ENCODE measurements at places on chromosomes 5 and 9. TPM values are rescaled to one million over a fixed set of nuclear protein-coding genes. Genes with fewer than 3 reads are reported as not detected.

DNA sequence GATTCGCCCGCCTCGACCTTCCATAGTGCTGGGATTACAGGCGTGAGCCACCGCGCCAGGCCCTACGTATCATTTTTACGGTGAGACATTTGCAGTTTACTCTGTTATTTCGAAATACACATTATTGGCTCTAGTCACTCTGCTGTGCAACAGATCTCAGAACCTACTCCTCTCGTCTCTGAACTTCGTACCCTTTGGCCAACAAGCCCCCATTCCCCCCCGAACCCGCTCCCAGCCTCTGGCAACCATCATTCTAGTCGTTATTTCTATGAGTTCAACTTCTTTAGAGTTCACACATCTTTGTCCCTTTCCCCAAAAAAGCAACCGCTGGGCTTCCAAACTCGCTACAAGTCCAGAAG lies 735 bp downstream of the PTGR1 start:
- no peak for DNase-seq

DNA sequence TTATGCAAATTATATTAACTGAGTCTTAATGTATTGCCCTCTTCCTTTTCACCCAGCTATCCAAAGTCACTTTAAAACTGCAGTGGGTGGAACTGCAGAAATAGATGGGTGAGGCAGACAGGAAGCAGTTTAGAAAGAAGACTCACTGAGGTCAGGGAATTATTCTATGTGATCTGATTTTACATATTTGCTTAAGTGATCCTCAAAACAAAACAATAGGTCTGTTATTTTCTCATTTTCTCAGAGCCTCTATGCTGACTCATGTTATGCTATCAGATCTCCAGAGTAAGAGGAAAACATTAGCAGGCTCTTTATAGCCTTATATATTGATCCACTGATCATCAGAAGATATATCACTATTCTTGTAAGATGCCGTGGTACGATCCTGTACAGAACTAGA lies 63.5 kb downstream of the MRPS27 start:
- DNase-seq, result no peak

- DNase-seq, result no peak
Observed at GRCh38 chr5:80711938-80712337, 57.2 kb upstream of the DHFR start.

GRCh38 chr5:14284392-14285148 lies 141.4 kb downstream of the TRIO start:
- no peak for DNase-seq

GRCh38 chr9:96071076-96071814 lies 195.8 kb downstream of the ERCC6L2 start:
- no peak for DNase-seq

GRCh38 chr5:61029456-61030162 lies 84.6 kb downstream of the NDUFAF2 start:
- DNase-seq, result no peak

GRCh38 chr9:133906932-133907910 lies 84.9 kb downstream of the VAV2 start:
- no peak for DNase-seq

DNA sequence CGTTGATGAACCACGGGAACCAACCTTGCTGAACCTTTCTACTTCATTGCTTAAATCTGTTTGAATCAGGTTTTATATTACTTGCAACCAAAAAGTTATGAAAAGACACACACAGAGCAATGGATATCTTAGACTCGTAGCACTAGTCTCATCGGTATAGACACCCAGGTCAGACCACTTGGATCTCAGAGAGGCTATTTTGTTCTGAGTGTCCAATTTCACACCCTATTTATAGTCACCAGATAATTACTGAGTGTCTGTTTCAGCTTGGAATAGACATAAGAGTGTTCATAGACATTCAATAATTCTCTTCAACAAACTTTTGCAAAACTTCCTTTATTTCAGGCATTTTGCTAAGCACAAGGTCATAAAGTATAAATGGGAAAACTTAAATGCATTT lies 145.4 kb upstream of the EGFLAM start:
- no peak for DNase-seq

DNA sequence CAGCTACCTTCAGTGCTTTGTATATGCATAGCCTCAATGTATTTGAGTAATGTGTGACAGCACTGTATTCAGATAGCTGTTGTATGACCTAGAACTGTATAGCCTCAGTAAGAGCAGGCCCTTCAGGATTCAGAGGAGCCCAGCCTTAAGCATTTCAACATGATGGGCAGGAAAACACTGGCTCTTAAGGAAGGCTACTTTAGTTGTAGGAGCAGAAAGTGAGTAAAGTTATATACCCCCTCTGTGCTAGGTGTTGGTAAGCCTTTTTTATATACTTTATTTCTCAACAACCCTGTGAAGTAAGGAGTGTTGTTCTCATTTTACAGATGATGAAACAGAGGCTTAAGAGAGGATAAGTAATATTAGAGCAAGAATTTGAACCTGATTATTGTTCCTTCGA lies 1.5 kb upstream of the GPR21 start:
- DNase-seq, result no peak

DNA sequence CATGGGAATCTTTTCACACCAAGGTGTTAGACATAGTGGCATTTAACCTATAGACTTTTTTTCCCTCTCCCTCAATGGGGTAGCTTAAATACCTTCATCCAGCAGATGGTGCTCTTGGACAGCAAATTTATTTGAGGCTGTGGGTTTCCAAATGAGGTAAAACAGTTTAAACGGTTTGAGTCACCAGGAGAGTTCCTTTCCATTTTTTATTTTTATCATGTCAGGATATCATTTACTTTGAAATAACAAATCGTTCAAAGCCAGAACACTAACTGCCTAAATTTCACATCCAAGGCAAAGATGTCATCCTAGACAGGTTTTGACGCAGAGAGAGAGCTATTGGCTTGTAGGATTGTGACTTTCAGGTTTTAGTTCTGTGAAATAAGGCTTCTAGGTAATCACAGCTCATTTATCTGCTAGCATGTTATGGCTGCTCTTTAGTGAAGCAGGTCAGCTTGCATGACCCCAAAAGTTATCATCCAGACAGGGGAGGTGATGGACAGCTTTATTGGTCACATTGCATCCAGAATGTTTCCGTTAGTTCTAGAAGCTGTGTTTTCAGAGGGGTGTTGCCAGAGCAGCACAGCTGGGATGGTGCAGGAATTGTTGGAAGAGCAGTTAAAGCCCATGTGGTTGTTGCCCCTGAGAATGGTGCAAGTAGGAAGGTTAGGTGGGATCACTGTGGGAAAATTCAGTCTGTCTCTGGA lies 69.8 kb downstream of the KDM4C start:
- no peak for DNase-seq

- DNase-seq, result no peak
Observed at GRCh38 chr9:37301042-37301853, 121.2 kb upstream of the GRHPR start.

DNA sequence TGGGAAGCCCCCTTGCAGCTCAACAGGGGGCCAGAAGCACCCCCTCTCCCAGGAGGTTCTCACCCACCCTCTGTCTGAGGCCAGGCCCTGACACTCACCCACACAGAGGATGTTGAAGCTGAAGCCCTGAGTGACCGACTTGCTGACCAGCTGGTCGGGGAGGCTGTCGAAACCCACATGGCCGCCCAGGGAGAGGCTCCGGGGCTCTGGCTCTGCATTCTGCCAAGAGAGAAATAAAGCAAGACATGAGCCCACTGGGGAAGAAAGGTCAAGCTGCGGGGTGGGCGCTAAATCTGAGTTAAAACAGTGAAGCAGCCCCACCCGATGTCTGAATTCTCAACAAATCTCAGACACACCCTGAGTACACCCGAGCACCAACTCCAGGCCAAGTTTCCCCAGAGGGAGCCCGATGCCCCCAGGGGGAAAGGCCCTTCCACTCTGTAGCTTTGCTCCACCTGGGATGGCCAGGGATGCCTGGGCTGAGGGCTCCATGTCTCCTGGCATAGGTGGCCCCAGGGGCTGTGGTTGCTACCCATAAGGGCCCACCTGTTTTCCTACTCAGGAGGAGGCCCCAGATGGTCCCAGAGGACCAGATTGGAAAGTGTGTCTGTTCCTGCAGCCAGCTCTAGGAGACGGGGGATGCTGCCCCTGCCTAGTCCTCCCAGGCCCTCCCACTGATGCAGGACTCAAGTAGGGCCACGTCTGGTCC lies 11.6 kb downstream of the SEPTIN8 start:
- peak; percentile 39 for DNase-seq

- DNase-seq, result no peak
Observed at GRCh38 chr5:73030995-73031394, 75.2 kb downstream of the FCHO2 start.

GRCh38 chr9:109971226-109971625 lies 191.2 kb downstream of the PALM2AKAP2 start:
- no peak for DNase-seq

DNA sequence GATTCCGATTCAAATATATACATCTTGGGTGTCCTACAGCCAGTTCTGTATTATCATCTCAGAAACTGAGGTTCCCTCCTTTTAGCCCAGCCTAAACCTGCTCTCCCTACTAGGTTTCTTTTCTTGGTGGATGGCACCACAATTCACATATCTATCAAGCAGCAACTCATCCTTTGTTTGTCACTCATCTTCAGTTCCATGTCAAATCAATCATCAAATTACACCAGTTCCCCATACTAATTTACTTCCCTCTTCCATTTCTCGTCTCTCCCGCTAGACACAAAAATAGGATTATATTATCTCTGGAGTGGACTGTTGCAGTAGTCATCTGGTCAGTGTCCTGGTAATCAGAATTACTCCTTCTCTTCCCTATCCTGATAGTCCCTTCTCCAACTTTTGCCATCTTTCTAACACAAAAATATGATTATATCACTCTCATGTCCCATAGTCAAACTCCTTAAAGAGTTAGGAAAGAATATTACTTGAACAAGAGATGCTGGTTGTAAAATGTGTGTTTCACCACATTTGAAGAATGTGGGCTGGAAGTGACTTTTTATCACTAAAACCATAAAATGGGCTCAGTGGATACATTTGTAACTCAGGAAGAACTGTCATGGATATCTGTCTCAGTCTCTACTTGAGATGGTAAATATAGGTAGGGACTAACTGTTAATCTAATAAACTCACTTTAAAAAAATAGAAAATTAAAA lies 69.1 kb upstream of the RICTOR start:
- DNase-seq, result no peak

DNA sequence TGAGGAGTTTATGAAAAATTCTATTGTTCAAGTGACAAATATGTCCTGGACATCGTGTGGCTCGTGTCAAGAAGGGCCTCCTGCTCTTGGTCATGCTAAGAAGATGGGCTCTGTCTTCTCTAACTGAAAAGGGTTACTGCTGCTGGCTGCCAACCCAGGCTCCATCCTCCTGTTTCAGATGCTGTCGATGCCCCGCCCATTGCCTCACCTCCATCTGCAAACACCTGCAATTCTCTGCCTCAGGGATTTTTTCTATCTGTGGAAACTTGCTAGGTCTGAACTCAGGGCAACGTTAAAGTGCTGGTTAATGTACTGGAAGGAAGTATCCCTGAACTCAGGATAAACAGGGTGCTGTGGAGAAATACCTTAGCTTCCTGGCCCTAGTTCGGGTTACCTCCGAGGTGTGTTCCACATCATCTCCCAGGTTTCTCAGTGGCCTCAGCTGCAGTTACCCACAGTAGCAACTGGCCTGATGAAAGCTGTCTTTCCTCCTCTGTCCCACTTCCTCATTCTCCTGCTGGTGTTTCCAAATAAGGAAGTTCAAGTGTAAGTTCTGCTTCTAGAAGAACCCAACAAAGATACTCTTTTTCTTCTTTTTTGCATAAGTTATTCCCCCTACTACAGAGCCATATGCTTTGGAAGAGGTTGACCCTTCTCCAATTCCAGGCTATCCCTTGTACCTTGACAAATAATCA lies 151.7 kb upstream of the SMIM23 start:
- no peak for DNase-seq

DNA sequence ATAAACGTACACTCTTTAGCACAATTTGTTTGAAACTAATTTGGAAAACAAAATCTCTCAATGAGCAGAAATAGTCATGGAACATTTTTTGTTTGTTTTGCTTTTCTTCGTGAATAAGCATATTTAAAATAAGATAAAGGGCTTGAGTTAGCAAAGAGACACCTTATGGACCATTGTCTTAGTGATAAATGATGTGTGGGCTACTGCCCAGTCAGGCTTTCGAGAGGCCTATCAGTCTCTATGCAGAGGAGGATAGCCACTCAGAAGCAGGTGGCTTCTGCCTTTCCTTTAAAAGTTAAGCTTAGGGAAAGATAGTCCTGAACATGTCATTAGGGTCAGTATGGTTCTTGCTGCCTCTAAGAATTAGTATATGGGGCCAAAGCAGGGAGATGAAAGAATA lies 2.1 kb upstream of the ARL15 start:
- DNase-seq, result no peak

- no peak for DNase-seq
Observed at GRCh38 chr9:136740971-136741882, 1.5 kb downstream of the LCN10 start.

DNA sequence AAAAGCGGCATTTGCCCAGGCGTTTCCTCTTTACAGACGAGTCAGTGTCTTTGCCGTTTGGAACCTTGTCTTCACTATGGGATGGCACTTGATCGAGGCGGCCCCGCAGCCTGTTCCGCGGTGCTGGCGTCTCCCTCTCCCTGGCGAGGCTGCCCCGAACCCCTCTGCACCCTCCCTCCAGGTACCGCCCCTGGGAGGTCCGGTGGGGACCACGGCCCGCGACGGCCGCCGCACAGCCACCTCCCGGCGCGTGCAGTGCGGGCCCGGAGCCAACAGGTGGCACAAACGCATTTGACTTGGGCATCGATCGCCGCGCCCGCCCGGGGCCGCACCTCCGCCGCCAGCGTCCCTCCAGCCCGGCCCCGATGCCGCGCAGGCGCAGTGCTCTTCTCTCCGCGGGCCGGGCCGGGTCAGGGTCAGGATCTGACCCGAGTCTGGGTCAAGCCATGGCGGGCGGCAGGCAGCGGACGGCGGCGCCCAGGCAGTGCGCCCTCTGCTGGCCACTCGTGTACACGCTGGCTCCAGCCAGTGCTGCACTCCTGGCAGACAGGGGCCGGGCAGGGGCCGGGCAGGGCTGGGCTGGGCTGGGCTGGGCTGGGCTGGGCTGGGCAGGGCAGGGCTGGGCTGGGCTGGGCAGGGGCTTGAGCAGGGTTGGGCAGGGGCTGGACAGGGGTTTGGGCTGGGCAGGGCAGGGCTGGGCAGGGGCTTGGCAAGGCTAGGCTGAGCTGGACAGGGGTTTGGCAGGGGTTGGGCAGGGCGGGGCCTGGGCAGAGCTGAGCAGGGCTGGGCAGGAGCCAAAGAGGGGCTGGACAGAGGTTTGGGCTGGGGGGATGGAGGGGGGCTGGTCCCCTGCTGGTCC lies 155.8 kb upstream of the IRX4 start:
- peak; percentile 72 for DNase-seq

Gene PTCH1
- total RNA-seq, result 7.9 TPM

Gene TEX48
- not detected for total RNA-seq

Gene CYLC2
- total RNA-seq, result not detected

Gene SLC27A6
- total RNA-seq, result not detected

Gene ZNF618
- 0.08 TPM for total RNA-seq

Gene ZFAND5
- total RNA-seq, result 92.9 TPM

Gene MAMDC2
- not detected for total RNA-seq

Gene ADRA1B
- not detected for total RNA-seq

Gene CDK5RAP2
- total RNA-seq, result 85.9 TPM

Gene GZMA
- total RNA-seq, result 1.7 TPM

Gene CFAP157
- not detected for total RNA-seq

Gene IFNA2
- total RNA-seq, result not detected

Gene TSLP
- 0.71 TPM for total RNA-seq

Gene FBP1
- 0.89 TPM for total RNA-seq
